ENCODE measurements at places on chromosomes 16 and 17.

DNA sequence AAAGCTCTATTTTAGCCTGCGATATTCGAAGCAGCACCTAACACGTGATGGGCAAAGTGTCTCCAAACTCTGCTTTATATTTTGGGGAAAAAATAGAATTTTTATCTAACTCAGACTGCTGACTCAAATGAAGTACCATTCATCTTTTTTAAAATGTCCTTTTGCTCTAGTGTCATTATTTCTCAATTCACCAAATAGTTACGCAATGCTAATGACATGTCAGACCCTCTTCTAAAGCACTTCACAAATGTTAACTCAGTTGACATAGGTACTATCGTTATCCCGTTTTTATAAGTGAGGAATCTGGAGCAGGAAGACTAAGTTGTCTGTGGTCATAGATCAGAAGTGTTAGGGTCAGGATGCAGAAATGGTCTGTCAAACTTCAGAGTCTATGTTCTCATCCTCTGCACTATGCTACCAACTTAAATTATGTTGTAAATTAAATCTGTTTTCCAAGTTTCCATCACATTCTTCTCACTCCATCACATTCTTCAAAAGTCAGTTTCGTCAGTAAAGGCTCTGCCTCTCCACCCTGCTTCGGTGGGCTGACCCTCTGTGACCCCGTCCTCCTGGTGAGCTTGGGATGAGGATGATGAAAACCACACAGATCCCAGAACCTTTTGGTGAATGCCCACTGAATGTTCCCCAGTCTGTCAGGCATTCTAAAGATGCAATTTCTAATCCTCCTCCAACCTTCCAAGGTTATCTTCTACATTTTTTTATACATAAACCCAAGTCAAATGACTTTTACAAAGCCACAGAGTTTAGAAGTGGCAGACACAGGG, 102.8 kb downstream of the ADAMTS18 start:
- no peak for DNase-seq

DNA sequence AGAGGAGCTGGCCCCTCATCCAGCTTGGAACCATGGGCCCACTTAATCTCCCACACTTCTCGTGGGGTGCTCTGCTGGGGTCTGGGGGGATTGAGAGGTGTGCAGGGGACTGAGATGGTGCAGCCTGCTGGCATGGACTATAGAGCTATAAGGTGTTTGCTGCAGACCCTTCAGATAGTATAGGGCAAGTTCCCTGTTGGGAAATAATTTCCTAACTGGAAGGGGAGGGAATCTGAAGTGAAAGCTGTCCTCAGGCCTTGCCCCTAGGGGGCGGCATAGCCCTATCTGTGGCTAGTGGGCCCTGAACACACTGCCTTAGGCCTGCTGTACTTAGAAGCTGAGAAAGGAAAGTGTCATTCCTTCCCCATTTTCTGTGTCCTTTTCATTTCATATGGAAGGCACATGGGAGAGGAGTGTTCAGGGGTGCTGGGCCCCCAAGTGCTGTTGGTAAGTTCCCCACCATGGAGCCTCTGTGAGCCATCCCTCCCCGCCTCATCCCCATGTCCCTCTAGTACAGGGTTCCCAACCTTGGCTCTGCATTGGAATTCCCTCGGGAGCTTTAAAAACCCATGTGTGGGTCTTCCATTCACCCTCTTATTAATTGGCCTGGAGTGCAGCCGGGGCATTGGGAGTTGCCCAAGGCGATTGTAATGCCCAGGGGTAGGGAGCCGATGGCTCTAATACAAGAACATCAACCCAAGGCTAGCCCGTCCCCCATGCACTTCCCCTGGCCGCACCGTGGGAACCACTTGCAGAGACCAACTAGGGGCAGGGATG, 19.7 kb downstream of the GOSR2 start:
- DNase-seq, result peak; percentile 63

GRCh38 chr17:39632153-39632941, 4.6 kb upstream of the STARD3 start:
- DNase-seq, result peak; percentile 47

GRCh38 chr16:68202091-68202519, 33.8 kb downstream of the ESRP2 start:
- DNase-seq, result peak; percentile 41

Data from right hindlimb (tissue), 1 donor.